T-helper 1 cell (primary cell): ENCODE measurements at places on chromosomes 6 and 20.

DNA sequence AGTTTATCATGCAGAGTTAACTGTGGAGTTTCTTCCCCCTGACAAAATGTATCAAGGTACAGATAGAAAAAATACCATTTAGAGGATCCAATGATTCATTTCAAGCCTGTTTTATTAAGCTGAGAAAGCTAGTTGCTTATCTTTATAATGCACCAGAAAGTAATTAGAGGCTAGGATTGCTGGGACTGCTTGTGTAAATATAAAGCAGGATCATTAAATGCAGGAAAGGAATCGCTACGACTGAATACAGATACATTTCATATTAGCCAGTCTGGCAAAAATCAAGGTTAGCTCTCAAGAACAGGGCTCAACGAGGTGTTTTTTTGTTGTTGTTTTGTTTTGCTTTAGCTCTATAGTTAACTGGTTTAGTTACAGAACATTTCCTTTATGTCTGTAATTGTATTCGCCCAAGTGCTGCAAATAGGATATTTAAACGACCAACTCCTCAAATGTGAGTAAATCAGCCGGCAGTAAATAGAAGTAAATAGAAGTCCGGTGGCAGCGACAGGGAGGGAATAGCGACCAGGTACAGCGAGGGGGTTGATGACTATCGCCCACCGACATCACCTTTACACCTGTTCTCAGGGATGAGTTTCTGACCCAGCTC is 748 bp downstream of the UBE2J1 start:
- DNase-seq = no peak

GRCh38 chr6:3960754-3961361 is 111.7 kb downstream of the FAM50B start:
- no peak for DNase-seq

DNA sequence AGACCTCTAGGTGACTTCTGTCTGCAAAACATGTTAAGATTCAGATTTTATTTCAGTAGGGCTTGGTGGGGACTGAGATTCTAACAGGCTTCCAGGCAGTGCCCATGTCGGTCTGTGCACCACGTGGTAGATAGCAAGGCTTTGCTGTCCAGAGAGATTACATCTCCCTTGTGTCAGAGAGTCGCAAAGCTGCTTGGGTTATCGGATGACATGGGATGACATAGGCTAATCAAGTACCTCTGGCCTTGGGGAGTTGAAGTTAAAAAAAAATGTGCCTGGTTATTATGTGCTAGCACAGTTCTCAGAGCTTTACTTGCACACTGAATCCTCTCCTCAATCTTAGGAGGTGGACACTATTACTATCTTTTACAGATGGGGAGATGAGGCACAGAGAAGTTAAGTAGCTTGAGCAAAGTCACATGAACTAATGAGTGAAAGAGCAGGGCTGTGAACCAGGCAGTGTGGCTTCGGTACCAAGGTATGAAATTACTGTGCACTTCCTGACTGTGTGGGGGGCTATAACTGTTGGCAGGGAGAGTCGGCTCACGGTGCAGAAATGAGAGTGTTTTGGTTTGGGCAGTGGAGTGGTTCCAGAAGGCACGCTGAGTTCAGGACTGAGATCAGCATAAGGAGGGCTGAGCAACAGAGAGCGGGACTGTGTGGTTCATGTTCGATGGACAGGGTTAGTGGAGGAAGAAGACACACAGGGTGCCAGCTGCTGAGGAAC is 41.1 kb downstream of the FARS2 start:
- DNase-seq = no peak

- DNase-seq = no peak
Observed at GRCh38 chr6:79267128-79267527, 32.6 kb upstream of the HMGN3 start.

DNA sequence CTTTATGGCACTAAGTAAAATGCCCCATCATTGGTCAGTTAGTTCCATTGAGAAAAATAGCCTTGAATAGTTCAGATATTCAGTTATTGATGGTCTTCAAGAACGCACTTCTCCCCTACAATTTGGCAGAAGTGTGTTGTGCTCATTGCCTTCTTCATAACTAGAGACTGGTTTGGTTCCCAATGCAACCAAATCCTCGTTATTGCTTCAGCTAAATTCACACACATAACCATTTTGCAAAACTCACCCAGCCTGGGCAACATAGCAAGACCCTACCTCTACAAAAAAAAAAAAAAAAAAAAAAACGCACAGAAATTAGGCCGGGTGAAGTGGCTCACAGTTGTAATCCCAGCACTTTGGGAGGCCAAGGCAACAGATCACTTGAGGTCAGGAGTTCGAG is 32.1 kb downstream of the ZNF217 start:
- no peak for DNase-seq

DNA sequence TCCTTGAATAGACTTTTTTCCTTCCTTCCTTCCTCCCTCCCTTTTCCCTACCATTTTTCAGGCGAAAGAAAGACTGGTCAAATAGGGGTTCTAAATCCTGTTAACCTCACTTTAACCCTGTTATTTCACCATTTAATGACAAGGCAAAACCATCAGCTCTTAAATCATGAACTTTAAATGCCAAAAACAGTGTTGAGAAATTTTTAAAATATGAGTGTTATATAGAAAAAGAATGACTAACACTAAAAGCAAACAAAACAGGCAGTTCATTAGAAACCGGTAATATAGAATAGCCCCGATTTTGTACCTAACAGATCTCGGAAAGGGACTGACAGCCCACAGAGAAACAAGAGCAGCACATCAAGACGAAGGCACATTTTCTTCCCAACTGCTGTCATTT is 57.4 kb upstream of the CEP85L start:
- DNase-seq = no peak

- DNase-seq = peak; percentile 18
Observed at GRCh38 chr20:34058831-34059230, 53.2 kb downstream of the EIF2S2 start.

DNA sequence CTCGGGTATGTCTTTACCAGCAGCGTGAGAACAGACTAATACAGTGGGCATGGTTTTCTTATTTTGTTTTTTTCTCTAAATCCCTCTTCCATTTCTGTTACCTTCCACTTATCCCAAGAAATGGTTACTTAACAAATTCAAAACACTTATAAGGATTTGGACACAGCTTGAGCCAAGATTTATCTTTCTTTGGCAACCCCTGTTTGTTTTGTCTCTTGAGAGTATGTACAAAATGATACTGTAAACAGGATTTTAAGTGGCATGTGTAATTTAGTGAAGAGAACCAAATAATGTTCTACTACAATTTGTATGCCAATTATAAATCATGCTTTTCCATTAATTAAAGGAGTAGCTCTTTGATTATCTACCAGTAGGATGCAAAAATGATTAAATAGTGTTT is 51.4 kb downstream of the PPP1R14C start:
- DNase-seq = no peak
